PC-9 (cell line): ENCODE measurements at places on chromosomes 11 and 22.

GRCh38 chr22:36860821-36861659 is at the start of gene NCF4:
NCF4 (plus strand) TSS chr22:36861006; CDS start chr22:36861172, 166 bp downstream.
- DNase-seq, result peak; percentile 44

DNA sequence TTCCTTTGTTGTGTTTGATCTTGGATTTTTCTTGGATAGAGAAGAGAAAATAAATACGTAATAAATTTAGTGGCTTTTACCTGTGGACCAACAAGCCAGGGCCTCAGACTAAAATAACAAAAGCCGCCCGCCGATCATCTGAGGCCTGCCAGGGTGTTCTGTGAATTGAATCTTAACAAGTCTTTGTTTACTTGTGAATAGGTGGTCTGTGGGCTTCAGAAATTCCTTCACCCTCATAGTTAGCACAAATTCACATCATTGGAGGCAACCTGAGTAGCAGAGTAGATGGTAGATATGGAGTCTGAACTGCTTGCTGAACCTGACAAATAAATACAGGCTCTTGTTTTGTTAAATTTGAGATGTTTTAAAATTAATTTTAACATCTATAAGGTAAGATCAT is 176.3 kb upstream of the MTNR1B start:
- DNase-seq, result no peak

DNA sequence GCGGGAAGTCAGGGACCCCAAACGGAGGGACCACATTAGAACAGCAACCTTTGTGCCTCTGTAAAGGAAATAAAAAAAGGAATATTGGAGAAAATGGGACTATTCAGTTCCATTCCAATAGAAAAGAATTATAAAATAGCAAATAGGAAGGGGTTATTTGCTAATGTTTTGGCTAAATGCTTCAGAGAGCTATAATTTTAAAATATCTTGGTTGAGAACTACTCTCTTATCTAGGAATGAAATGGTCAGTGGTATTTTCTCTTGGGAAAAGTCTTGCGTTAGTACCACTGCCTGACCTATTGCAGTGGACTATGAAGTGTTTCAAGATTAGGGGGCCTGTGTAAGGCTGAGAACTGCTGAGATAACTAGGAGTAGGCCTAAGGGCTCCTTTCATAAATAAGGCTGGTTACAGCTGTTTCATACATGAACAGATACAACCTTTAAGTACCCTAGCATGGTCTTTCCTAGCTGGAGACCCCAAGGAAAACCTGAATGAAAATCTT is 6.9 kb upstream of the WEE1 start:
- DNase-seq, result no peak

DNA sequence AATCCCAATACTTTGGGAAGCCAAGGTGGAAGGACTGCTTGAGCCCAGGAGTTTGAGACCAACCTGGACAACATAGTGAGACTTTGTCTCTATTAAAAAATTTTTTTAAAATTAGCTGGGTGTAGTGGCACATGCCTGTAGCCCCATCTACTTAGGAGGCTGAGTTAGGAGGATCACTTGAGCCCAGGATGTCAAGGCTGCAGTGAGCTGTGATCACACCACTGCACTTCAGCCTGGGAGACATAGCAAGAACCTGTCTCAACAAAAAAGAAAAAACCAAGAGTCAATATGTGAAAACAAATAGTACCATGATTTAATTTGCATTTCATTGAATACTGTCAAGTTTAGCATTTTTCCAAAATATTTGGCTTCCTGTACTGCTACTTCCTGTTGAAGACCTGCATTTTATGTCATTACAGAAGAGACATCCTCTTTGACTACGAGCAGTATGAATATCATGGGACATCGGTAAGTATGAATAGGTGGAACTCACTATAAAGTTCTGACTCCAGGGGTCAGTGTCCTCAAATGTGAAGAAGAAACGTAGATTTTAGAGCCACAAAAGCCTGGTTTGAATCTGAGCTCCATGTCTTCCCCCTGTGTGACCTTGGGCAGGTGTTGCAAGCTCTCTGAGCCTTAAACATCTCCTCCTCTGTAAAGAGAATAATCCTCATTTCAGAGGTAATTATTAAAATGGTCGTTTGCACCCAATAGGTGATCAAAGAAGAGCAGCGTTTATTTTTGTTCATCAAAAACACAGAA is 16.0 kb downstream of the CDC45 start:
- DNase-seq, result no peak

- peak; percentile 97 for DNase-seq
Observed at GRCh38 chr11:73647459-73648100, 1.2 kb downstream of the PLEKHB1 start.

DNA sequence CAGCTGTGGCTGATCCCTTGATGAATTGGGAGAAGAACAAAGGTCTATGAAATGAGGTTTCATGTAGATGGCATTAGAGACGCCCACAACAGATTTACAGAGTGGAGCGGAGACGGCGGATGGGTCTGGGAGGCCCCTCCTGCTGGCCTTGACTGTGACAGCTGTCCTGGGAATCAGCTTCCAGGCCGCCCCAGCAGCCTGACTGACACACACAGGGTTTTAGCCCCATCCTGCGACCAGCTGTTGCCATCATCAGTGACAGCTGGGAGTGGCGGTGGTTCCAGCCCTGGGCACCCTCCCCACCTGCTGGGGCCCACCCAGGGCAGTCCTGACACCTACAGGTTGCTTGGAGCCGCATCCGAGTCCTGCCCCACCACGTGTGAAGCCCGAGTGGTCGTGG is 64.0 kb upstream of the PPP6R3 start:
- no peak for DNase-seq

- DNase-seq, result peak; percentile 82
Observed at GRCh38 chr11:129652835-129653234, 162.8 kb upstream of the TMEM45B start.

DNA sequence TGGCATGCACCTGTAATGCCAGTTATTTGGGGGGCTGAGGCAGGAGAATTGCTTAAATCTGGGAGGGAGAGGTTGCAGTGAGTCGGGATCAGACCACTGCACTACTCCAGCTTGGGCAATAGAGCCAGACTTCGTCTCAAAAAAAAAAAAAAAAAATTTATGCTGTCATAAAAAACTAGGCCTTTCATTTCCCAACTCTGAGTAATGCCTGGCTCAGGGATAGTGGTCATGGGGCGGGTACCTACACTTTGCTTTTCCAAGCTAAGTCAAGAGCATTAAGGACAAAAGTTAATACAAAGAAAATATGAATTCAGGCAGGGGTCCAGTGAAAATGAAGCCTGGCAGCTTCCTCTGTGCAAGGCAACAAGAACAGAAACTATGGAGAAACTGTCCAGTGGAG is 16.3 kb downstream of the CPSF7 start:
- DNase-seq, result no peak

GRCh38 chr11:134656861-134657540 is 245.0 kb upstream of the B3GAT1 start:
- DNase-seq, result no peak

- peak; percentile 72 for DNase-seq
Observed at GRCh38 chr11:68841718-68842426, at the start of gene CPT1A. CPT1A (minus strand) TSS chr11:68841916; CDS start chr11:68815474, 26,442 bp downstream.
